ENCODE measurements at places on chromosomes 7 and 10. TPM values are rescaled to one million over a fixed set of nuclear protein-coding genes. Genes with fewer than 3 reads are reported as not detected.

- no peak for DNase-seq
Measured at GRCh38 chr10:1549591-1550290, 187.6 kb downstream of the ADARB2 start.

GRCh38 chr7:156592155-156592884 lies 48.3 kb upstream of the RNF32 start:
- DNase-seq = no peak

- no peak for DNase-seq
Measured at GRCh38 chr10:54081950-54082349, 719.1 kb downstream of the PCDH15 start.

DNA sequence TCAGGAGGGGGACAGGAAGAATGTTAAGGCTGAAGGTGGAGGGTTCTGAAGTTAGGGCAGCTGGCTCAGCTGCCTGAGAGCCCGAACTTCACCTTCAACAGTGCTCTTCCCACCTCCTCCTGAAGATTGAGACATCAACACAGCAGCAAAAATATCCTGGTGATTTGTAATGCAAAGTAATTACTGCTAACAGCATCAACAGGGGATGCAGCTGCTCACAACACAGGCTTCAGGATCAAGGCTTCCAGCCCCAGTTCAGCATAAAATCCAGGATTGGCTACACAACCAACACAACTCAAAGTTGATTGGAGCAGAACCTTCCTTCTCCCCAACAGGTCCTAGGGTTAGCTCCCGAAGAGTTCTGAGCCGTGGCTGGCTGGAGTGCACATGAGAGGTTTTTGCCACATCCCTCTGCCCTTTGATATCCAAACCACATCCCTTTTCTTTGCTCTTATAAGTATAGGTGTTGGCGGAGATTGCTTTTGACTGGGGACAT lies 242.4 kb downstream of the KIAA1217 start:
- no peak for DNase-seq

- no peak for DNase-seq
Measured at GRCh38 chr10:3228629-3228945, 56.0 kb upstream of the PITRM1 start.

GRCh38 chr10:11225935-11226334 lies 208.3 kb downstream of the CELF2 start:
- no peak for DNase-seq

DNA sequence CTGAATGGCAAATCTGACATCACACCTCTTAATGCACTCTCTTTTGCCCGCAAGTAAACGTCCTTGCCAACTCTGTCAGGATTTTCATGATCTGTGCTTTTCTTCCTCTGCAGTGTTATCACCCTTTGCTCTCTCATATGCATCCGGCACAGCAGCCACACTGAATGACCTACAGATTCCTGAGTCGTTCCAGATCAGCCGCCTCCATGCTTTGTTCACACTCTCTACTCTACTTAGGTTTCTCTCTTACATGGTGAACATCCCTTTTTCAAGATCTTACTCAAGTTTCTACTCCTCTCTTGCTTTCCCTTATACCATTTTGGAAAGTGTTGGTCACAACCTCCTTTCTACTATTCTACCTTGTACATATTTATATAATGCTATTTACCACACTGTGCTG lies 127.7 kb upstream of the AOAH start:
- no peak for DNase-seq

The EVX1 gene
- total RNA-seq = 0.80 TPM

Data from neural crest cell (in vitro differentiated cells).